ENCODE measurements at places on chromosomes 5 and 9.
A peak's percentile ranks its signal among the peaks of the same experiment; 100 is the strongest.

- no peak for DNase-seq
Measured at GRCh38 chr9:109640580-109641371, 139.2 kb upstream of the PALM2AKAP2 start.

DNA sequence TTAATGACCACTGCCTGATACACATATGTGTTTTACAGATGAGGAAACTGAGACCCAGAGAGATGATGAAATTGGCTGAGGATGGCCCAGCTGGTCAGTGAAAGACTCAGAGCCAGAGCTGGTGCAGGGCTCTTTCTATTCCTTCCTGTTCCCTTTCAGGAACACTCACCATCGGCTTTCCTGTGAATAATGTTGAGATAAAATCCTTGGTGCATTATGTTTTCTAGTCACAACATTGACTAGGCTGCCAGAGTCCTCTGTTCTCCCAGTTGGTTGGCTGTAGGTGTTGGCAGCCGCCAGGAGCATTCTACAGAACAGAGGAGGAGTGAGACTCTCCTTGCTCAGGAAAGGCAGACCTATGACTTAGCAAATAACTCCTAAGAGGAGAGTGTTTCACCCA lies 14.8 kb downstream of the TGFBI start:
- no peak for DNase-seq

- DNase-seq, result no peak
Measured at GRCh38 chr9:121738968-121739367, 87.5 kb downstream of the DAB2IP start.

- no peak for DNase-seq
Measured at GRCh38 chr9:130660683-130661450, 3.5 kb upstream of the PRDM12 start.

GRCh38 chr9:113563826-113564497 lies 100.4 kb downstream of the RGS3 start:
- DNase-seq, result no peak

DNA sequence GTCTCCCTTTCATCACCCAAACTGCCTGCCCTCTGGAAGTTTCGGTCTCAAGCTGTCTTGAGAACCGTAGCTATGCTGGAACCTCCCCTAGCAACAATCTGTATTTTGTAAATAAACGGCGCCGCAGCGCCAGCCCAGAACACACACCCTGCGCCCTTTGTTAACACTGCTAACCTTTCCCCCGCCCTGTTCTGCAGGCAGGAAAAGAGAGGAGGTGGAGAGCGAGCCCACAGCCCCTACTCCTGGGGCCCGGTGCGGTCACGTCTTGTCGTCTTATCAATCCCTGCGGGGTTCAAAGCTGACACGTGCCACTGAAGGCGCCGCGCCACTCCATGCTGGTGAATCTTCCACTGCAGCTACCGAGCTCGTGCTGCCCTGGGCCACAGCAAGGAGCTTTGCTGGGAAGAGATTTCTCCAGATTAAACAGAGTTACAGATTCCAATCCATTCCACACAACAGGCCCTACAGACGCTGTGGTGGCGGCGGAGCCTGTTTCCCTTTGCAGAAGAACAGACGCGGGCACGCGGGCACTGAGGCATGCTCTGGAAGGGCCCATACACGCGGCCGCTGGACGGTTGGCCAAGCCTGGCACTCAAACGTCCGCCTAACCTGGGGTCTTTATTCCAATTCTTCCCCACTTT lies 25.3 kb downstream of the ZDHHC11B start:
- peak; percentile 53 for DNase-seq

DNA sequence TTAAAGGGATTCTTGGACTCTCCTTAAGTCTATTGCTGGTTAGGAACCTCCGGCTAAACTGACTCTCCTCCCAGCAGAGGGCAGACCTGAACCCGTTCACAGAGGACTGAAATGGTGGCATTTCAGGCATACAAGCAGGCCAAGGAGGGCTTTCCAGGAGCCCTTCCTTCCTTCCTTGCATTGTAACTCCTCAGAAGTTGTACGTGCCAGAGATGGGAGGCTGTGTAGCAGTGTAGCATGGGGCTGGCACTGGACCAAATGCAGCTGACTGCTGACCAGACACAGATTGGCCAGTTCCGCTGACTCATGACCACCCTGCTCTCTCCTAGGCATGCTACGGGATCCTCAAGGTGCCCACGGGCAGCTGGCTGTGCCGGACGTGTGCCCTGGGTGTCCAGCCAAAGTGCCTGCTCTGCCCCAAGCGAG lies 36.4 kb downstream of the JADE2 start:
- no peak for DNase-seq

- DNase-seq, result no peak
Measured at GRCh38 chr5:68554571-68555279, 339.2 kb downstream of the PIK3R1 start.

DNA sequence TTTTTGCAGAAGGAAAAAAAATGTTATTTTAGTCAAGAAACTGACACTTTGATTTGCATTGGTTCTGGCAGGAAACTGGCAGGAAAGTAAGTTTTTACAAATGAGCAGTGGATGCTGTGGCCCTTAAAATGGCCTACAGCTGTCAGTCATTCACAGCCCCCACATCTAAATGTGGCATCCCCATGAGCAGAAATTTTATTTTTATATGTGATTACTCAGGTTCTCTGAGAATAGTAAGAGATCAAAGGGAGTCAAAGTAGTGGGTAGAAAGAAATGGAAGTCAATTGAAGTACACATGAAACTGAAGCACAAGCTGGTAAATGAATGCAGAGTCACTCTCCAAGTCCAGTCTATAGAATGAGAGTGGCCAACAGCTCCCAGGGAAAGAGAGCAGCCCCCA lies 80.3 kb downstream of the ENC1 start:
- no peak for DNase-seq

GRCh38 chr9:36029765-36030528 lies 6.8 kb upstream of the RECK start:
- DNase-seq, result no peak

DNA sequence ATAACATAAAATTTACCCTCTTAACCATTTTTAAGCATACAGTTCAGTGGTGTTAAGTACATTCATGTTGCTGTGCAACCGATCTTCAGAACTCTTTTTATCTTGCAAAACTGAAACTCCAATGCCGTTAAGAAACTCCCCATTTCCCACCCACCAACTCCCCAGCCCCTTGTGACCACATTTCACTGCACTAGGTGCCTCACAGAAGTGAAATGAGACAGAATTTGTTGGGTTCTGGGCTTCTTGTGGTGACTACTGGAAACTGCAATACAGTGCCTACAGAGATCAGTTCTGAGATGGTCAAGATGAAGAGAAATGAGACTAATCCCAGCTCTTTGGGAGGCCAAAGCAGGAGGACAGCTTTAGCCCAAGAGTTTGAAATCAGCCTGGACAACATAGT lies 202.1 kb upstream of the SLC30A5 start:
- DNase-seq, result peak; percentile 42

GRCh38 chr9:78786794-78787193 lies 489.9 kb downstream of the PSAT1 start:
- no peak for DNase-seq

GRCh38 chr9:92494856-92495255 lies 12.6 kb upstream of the ASPN start:
- DNase-seq, result no peak

GRCh38 chr5:100913298-100913697 lies 10.2 kb upstream of the ST8SIA4 start:
- DNase-seq, result no peak

DNA sequence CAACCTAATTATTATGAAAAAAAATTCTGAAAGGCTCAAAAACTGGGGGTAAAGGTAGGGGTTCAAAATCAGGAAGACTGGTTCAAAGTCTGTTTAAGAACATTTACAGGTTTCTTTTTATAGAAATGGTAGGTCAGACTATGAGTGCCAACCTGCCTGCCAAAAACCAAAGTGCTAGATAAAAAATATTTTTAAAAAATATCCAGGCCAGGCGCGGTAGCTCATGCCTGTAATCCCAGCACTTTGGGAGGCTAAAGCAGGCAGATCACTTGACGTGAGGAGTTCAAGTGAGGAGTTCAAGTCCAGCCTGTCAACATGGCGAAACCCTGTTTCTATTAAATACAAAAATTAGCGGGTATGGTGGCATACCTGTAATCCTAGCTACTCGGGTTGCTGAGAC lies 67.0 kb downstream of the NR3C1 start:
- no peak for DNase-seq

DNA sequence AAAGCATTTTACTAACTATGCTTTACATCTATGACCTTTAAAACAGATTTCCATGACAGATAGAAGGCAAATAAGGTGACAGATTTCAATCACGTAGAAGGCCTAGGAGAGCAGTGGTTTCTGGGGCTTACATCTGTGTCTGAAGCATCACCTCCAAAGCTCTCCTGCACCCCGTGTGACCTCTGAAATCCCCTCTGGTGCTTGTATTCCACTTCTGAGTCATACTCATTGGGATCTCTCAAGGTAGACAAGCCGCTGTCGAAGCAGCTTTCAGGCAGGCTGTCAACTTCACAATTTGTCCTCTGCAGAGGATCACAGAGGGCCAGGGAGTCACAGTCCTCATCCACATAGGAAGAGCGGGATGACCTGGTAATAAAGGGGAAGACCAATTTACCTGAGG lies 62.2 kb downstream of the RASEF start:
- DNase-seq, result no peak

DNA sequence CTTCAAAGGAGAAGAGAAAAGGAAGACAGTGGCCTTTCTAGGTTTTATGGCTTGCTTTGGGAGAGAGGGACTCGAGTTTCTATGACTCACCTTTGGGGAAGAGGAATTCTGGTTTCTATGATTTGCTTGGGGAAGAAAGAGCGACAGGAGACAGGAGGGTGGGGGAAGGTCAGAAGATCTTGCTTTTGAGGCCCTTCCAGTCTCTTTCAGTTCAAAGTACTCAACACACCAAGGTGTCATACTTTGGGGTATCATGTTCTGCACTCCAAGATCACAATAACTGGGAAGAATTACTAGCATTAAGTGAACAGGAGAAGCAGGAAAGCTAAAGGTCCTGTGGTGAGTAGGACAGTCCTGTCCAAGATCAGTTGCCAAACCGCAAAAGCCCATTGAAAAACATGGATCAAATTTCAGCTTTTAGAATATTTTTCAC lies 324.5 kb downstream of the ARHGEF28 start:
- no peak for DNase-seq

GRCh38 chr5:73678322-73678740 lies 52.3 kb downstream of the ARHGEF28 start:
- DNase-seq, result no peak

GRCh38 chr5:169637549-169638121 lies 560 bp downstream of the DOCK2 start:
- DNase-seq, result peak; percentile 79

DNA sequence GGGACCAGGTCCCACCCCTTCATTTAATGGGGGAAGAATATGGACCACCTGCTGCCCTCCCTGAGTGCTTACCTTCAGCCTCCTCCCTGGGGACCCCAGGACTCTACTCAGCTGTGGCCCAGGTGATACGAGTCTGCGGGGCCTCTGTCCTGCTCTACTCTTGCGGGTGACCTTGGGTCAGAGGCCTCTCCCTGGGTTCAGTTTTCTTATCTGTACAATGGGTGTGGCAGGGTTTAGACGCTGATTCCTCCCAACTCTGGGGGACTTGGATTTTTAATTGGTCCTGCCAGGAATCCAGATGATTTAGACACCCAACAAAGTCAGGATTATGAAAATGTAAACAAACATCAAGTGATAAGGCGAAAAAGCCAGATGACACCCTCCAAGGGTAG lies 25.0 kb downstream of the FAM163B start:
- no peak for DNase-seq

DNA sequence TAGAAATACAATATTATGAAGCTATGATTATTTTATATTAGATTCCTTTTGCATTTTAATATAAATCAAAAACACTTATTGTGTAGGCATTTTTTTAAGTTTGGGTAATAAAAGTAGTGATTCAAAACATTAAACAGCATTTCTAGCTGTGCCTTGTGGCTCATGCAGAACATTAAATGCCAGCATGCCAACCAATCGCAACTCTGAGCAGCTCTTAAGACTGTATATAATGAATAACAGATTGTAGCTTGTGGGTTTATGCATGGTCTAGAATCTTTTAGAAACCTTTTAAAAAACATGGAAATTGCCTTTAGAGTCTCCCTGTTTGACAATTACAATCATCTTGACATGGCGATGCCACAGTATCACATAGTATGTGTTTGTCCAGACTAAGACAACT lies 903.8 kb downstream of the EFNA5 start:
- DNase-seq, result no peak

- peak; percentile 44 for DNase-seq
Measured at GRCh38 chr5:132747616-132748440, 602 bp downstream of the CCNI2 start.

GRCh38 chr9:25994605-25995004 lies 316.4 kb upstream of the TUSC1 start:
- DNase-seq, result no peak

DNA sequence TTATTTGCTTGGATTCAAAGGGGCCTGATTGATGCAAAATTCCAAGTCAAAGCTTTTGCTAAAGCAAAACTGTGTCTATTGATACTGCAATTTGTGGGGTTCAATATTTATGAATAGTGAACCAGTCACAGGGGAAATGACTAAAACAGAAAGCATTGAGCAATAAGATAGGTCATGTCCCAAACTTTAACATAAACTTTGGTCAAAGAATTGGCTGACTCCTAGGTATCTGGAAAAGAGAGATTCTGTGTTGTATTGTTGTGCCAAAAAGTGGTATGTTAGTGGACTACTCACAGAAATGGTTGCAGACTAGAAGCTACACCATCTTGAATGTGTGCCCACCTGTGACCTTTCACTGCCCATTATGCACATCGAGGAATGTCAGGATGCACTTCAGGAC lies 585.5 kb upstream of the RGMB start:
- DNase-seq, result no peak

DNA sequence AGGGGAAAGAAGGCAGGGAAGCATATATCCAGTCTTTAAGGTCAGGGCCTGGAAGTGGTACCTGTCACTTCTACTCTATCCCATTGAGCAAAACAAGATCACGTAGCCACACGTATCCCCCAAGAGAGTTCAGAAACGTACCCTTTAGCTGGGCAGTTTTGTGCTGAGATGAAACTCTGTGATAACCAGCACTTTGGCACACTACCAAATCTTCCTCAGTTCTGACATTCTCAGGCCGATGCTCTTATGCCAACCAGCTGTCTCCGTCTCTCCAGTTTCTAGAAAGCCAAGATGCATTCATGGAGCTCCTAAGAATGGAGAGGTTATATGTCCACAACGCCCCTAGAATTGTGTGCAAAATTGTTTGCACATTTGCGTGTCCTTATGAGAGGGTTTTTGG lies 176.6 kb upstream of the MSX2 start:
- DNase-seq, result no peak

DNA sequence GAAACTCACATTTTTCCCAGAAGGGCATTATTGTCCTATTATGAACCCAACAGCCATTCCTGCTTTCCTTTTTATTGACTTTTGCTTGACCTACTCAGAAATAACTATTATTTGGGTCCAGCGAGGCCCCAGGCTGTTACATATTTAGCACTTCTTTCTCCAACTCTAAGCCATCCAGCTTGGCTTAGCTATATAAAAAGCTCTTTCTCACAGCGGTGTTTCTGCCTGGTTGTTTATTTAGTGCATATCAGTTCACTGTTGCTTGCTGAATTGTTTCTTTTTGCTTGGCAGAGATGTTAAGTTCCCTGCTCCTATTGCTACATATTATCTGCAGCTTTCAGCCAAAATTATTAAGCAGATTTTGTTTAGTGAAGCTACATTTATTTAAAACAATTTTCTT lies 1156.8 kb upstream of the SEMA6A start:
- no peak for DNase-seq
